ENCODE measurements at places on chromosomes 1 and 21. TPM values are rescaled to one million over a fixed set of nuclear protein-coding genes. Genes with fewer than 3 reads are reported as not detected.

Gene SPRR2G
- not detected for total RNA-seq

Gene HSD11B1
- total RNA-seq: 1.6 TPM

Gene FCN3
- not detected for total RNA-seq

Gene ABL2
- 9.3 TPM for total RNA-seq

Gene GJB3
- not detected for total RNA-seq

Gene GRHL3
- not detected for total RNA-seq

Gene NOTCH2NLA
- 31.9 TPM for total RNA-seq

Gene CFHR4
- total RNA-seq: not detected

Gene PDZK1IP1
- not detected for total RNA-seq

Gene ESRRG
- not detected for total RNA-seq

Gene OR2AJ1
- not detected for total RNA-seq

Gene NPHS2
- not detected for total RNA-seq

Gene P3R3URF
- total RNA-seq: not detected

Gene TACSTD2
- not detected for total RNA-seq

Gene CD1E
- not detected for total RNA-seq

Gene OR10Z1
- not detected for total RNA-seq

Gene DIPK1A
- 19.9 TPM for total RNA-seq

Gene NTRK1
- total RNA-seq: 2.4 TPM

Gene RXRG
- not detected for total RNA-seq

Gene YRDC
- total RNA-seq: 11.4 TPM

Gene EEIG2
- 12.2 TPM for total RNA-seq

Gene SEC16B
- total RNA-seq: not detected

Gene TCEANC2
- 11.7 TPM for total RNA-seq

Gene TLR5
- 0.17 TPM for total RNA-seq

Gene GUCA2A
- not detected for total RNA-seq

Gene LRRC38
- total RNA-seq: not detected

Gene OR2G6
- total RNA-seq: not detected

Gene ZNF683
- 0.31 TPM for total RNA-seq

Gene ATAD3A
- total RNA-seq: 33.0 TPM

Gene ANGPTL7
- total RNA-seq: not detected

Gene A3GALT2
- not detected for total RNA-seq

Gene MFAP2
- not detected for total RNA-seq

Gene KRTAP12-2
- not detected for total RNA-seq

Gene PTGS2
- not detected for total RNA-seq

Gene SPTA1
- total RNA-seq: not detected

Gene CD84
- total RNA-seq: 5.4 TPM

Gene S100PBP
- 83.4 TPM for total RNA-seq

Gene S100A9
- total RNA-seq: not detected

Gene ADGRL4
- total RNA-seq: not detected

Gene DNAJC6
- total RNA-seq: 1.3 TPM

Gene MACF1
- total RNA-seq: 406 TPM

All from activated naive CD4-positive, alpha-beta T cell treated with anti-CD3 and anti-CD28 coated beads, Interleukin-2, amount 10 ng/mL, durations not matched to agents 5 hours and 36 hours (primary cell).